ENCODE measurements at places on chromosomes 5 and 9.

- no peak for DNase-seq
Measured at GRCh38 chr5:10634050-10634449, 70.2 kb downstream of the ANKRD33B start.

- DNase-seq: no peak
Measured at GRCh38 chr9:74554751-74555419, 57.8 kb downstream of the RORB start.

- DNase-seq: no peak
Measured at GRCh38 chr5:156354571-156354970, 27.6 kb downstream of the SGCD start.

GRCh38 chr9:95095641-95096355 is 221.7 kb downstream of the FANCC start:
- DNase-seq: no peak

DNA sequence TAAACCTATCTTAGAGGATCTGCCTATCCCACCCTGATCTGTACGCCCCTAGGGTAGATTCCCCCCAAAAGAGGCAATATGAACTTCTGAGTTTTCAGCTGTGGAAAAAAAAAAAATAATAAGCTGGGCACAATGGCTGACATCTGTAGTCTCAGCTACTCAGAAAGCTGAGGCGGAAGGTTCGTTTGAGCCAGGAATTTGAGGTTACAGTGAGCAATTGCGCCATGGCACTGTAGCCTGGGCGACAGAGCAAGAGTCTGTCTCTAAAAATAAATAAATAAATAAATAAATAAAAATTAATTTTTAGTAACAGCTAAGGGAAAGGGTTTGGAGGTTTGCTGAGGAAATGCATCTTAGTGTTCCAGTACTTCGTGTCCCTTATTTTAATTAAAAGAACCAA is 21.1 kb upstream of the SLC28A3 start:
- DNase-seq: no peak

GRCh38 chr5:94705427-94705826 is 87.0 kb downstream of the SLF1 start:
- DNase-seq: no peak

DNA sequence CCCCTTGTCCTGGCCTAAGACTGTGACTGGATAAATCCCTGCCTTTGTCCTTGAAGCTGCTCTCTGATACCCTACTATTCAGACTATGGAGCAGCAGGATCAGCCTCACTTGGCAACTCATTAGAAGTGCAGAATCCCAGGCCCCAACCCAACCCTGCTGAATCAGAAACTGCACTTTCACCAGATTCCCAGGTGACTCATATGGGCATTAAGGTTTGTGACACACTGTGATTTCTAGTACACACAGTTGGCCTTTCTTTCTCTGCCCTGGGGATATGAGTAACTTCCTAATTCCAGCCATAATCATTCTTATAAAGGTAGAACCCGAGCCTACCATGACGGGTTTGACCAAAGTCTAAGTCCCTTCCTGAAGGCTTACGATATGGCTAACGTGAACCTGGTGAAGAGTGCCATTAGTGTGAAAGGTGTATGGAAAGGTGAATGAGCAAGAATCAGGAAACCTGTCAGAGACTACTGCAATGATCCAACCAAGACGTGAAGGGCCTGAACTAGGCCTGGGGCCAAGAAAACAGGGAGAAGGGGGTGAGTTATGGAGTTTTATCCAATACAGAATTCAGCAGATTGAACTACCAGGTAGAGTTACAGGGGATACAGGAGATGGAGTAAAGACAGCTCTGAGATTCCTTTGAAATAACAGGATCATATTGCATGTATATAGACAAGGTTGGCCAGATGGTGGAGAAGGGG is 533.0 kb downstream of the BNC2 start:
- no peak for DNase-seq

- DNase-seq: no peak
Measured at GRCh38 chr5:53027913-53028312, 38.8 kb downstream of the ITGA2 start.

GRCh38 chr5:40405996-40406740 is 273.5 kb upstream of the PTGER4 start:
- DNase-seq: no peak

GRCh38 chr5:122019919-122020590 is 58.0 kb downstream of the LOX start:
- no peak for DNase-seq

- DNase-seq: no peak
Measured at GRCh38 chr9:134437403-134438194, 111.3 kb downstream of the RXRA start.

DNA sequence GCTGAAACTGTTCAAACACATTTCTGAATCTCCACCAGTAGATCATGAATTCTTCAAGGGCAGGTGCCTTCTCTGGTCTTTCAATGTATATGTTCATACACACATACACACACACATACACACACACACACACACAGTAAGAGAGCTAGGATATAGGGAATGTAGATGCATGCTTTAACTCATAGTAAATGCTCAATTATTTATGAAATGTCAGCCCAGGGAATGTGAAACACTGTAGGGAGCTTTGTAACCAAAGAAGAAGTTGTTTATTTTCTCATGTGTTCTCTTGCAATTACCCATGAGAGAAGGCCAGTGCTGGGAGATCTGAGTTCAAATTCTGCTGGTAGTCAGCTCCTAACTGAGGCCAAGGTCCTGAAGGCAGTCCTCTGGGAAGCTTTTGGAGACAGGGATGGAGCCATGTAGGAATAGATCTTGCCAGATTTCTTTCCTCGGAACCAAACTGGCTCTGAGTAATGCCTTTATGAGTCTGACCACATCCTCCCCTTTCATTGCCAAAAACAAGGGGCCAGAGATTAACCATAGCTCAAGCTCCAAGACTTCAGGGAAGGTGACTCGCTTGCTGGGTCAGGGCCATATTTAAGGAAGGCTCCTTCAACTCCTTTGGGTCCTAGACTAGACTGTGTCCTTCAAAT is 487.0 kb upstream of the TNC start:
- DNase-seq: no peak

GRCh38 chr5:81513473-81513872 is 119.5 kb upstream of the ACOT12 start:
- DNase-seq: no peak

GRCh38 chr9:83649080-83649479 is 26.1 kb downstream of the IDNK start:
- DNase-seq: peak; percentile 11

DNA sequence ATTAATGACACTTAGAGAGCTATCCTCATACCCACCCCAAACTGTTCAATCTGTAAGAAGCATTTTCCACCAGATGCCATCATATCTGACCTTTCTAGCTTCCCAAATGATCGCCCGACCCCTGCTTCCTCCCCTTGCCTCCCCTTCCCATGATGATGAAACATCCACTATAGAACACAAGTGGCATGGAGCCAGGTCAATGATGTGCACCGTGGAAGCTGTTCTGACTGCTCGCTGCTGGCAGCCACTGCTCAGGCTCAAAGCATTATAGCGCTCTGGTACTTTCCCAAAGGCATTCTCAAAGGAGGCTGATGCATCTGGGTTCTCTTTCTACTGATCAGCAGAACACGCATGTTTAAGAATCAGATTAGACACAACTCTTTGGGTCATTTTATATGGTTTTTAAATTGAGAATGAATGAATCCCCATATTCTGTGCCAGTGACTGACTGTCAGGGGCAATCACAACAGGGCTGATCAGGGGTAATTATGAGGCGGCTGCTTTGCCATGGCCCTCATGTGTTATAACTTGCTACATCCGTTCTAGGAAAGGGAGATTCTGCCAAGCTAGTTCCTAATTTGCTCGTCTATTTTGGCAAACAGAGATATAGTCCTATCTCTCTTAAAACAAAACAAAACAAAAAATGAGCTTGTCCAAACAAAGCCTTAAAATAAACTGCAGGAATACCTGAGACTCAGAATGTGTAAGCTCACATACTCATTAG is 343.7 kb downstream of the ENC1 start:
- DNase-seq: no peak

DNA sequence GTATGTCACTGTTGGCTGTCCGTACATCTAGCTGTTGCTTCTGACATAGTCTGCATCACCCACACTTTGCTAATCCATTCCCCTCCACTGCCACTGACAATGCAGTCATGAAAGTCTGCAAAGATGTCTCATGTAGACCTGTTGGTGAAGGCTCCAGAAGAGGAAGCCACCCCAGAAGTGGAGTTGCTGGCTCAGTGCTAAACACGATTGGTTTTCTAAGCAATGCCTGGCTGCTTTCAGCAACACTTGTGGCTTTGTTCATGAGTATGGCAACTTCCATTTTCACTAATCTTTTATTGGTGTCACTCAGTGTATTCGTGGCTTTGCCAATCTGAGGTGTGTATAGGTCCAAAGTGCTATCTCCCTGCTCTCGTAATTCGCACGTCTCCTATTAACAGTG is 288.1 kb downstream of the GADD45G start:
- DNase-seq: no peak

- DNase-seq: no peak
Measured at GRCh38 chr9:77819657-77820056, 171.5 kb upstream of the GNA14 start.

- DNase-seq: no peak
Measured at GRCh38 chr9:71706176-71706575, 62.1 kb downstream of the CEMIP2 start.

GRCh38 chr5:140795259-140795641 is 598 bp downstream of the PCDHA2 start:
- DNase-seq: no peak

DNA sequence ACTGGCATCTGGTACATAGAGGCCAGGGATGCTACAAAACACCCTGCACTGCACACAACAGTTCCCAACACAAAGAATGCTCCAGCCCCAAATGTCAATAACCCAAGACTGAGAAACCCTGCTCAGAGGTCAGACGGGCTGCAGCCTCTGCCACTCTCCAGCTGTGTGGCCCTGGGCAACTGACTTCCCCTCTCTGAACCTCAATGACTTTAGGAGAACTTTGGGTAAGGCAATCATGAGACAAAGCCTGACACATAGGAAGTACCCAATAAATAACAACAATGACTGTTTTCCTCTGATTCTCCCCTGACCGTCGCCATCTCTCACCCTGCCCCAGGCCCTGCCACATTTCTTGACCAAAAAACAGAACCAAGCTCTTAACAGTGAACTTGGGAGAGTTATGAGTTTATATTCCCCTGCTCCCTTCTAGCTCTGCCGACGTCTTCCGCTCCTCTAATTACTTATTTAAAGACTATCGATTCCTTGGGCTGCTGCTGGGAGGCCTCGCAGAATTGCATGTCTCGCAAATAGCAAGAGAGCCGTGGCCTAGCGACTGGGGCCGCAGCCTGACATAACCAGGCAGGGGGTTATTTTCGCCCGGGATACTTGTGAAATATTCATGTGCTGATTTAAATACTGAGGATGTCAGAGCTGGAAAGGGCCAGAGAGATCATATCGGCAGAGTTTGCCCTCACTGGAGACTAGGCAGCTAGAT is 24.5 kb upstream of the CRB2 start:
- no peak for DNase-seq

DNA sequence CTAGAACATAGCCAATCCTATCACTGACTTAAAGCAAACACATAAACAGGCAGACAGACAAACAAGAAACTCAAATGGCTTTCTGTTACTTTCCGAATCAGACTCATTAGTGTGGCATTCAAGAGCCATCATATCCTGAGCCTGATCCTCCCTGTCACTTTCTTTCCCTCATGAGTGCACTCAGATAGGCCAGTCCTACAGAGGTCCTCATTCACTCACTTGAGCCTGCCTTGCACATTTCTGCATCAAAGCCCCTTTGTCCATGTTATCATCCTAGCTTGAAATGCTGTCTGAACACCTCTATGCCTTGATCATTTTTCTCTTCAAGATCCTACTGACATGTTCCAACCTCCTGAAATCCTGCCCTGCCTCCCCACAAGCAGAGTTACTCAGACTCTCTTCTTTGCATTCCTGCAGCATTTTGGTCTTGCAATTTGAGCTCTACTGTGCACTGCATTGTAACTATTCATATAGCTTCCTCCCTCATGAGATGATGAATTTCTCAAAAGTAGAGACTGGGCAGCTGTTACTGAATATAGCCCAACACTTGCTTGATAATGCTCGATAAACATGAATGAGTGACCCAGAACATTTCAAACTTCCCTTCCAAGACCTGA is 126.9 kb downstream of the PALM2AKAP2 start:
- no peak for DNase-seq

Measured in KG1 (cell line).